T-helper 1 cell (primary cell): ENCODE measurements at places on chromosomes 1 and 21.

DNA sequence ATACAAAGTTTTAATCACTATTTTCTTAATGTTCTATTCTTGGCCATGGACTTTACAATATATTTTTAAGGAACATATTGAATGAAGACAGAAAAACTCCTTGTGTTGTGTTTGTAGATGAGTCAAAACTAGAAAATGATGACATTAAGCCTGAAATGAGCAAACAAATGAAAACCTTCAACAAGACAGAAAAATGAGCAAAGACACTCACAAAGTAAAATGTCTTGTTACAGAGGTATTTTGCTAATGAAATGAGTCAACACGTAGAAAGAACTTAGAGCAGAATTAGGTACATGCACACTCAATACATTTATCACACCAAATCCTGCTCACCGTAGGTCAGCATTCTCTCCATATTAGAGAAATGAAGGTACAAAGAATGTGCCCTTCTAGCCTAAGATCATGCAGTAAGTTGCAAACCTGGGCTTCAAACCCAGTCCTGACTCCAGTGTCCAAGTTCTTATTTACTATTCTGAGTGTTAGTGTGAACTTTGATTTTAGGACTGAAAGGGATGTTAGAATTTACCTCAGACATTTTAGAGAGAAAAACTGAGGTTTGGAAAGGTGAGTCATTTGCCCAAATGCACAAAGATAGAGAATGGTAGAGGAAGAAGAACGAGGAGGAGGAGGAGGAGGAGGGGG is 133.9 kb upstream of the SGIP1 start:
- DNase-seq, result no peak

DNA sequence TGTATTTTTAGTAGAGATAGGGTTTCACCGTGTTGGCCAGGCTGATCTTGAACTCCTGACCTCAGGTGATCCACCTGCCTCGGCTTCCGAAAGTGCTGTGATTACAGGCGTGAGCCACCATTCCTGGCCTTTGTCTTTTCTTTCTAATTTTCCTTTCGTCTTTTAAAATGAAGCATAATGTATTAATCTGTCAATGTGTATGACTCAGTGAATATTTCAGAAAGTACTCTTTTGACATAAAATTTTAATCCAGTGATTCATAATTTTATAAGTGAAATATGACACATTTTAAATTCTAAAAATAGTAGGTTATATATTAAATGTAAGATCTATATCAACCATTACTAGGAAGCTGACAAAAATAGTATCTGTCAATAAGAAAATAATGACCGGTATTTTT is 1059.0 kb upstream of the PRMT6 start:
- DNase-seq, result no peak

- no peak for DNase-seq
These were observed 7.5 kb downstream of the HES4 start for GRCh38 chr1:992362-992761.

DNA sequence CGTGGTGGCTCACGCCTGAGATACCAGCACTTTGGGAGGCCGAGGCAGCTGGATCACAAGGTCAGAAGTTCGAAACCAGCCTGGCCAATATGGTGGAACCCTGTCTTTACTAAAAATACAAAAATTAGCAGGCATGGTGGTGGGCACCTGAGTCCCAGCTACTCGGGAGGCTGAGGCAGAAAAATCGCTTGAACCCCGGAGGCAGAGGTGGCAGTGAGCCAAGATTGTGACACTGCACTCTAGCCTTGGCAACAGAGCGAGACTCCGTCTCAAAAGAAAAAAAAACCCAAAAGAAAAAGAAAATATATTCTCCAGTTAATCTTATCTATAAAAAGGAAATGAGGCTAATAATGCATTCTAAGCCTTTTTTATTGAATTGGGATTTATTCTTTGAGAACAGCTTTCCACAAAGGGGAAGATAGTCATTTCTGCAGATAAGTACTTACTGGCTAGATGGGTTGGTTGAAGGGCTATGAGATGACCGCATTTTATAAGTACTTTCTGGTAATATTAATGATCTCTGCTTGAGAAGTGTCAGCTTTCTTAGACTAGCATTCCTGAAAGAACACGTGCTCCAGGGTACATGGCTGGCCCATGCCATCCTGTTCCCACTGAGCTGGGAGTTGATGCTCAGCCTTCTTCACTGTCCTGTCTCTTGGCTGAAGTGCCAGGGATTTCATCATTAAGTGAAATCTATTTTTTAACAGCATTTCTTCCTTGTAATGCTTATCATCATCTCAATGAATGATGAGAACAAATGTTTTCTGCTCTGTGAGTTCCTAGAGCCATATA is 57.9 kb downstream of the SASS6 start:
- DNase-seq, result no peak

GRCh38 chr1:8461351-8462110 is 143.6 kb downstream of the SLC45A1 start:
- no peak for DNase-seq

- DNase-seq, result no peak
These were observed 22.7 kb downstream of the COL6A1 start for GRCh38 chr21:46004168-46004861.

DNA sequence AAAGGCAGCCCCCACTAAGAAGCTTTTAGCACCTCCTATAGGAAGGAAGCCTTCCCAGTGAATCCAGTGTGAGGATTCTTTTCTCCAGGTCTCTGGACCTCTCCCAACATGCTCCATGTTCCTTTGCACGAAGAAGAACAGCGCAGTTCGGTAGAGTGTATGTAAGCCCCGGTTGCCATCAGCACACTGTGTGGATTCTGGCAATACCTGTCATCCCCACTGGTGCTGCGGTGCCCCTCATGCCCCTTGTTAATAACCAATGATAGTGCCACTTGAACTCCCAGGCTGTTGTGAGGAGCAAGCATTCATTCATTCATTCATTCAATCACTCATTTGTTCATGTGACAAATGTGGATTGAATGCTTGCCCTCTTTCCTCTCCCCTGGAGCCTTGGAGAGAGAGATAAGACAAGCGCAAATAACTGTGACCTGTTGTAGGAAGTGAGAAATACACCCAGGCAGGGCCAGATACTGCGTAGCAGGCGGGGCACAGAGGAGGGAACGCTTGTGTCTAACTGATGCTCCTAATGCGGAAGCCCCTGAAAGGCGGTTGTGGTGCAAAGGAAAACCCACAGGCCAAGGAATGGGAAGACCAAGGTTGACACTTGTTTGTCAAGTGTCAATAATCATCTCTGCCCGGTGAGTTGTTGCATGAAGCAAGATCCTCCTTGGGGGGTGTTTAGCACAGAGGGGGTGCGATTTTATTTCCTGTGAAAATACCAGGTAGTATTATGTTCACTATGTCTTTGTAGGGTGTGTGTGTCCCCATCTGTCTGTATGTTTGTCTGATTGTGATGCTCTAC is 9.8 kb downstream of the LGR6 start:
- no peak for DNase-seq

GRCh38 chr1:210817385-210818275 is 316.3 kb downstream of the KCNH1 start:
- DNase-seq, result no peak

GRCh38 chr1:102434421-102434820 is 437.7 kb upstream of the OLFM3 start:
- no peak for DNase-seq

DNA sequence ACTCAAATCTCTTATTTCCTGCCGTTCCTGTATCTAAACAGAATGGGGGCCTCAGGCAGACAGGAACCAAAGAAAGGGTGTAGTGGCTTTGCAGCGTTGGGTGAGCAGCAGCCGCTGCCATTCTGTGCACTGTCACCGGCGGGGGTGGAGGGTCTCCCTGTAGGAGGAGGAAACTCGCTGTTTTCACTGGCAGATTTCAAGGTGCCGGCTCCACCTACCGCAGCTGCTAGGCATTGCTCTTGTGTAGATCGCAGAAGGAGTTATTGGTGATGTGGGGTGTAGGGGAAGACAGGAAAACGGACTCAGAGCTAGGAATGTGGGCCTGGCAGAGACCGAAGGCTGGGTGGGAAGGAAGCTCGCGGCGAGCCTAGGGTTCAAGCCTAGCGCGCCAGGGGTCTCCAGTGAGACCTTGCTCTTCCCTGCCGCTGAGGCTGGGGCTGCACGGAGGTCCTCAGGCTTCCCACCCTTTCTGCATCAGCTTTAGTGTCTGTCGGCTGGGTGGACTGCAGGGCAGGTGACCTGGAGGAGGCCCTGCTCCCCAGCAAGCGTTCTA is 20.8 kb downstream of the ATP5PO start:
- DNase-seq, result peak; percentile 20
